ENCODE measurements at places on chromosomes 1 and 21.

GRCh38 chr21:40680311-40680710, 166.6 kb downstream of the DSCAM start:
- DNase-seq = no peak

- DNase-seq = peak; percentile 61
Observed at GRCh38 chr1:247294282-247294681, 37.4 kb downstream of the ZNF496 start.

- no peak for DNase-seq
Observed at GRCh38 chr1:22567197-22567596, 3.9 kb downstream of the EPHA8 start.

- DNase-seq = no peak
Observed at GRCh38 chr1:54297596-54298283, 97.8 kb downstream of the MRPL37 start.

DNA sequence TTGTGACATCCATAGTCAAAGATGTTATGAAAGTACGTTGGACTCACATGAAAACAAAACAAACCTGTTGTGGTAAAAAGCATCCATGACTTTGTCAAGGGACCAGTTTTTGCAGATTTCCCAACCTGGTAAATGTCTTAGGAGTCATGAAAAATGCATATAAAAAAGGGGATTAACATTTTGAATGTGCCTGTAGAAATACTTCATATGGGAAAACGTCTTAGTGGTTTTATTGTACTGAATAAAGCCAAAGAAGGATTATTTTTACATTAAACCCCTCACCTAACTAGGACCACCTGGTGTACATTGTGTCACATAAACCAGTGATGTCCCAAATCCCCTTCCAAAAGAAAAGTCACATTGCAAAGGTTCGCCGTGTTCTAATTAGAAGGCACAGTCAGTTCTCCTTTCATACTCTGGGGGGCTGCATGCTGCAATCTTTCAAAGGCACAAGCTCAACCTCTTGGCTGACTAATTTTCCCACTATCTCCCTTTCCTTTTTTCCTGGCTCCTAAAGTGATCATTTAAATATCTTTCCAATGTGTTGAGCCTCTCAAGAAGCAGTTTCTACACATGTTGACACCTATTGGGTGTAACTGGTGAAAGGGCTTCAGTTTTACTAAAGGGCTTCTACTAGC, 119.8 kb upstream of the SPAG17 start:
- DNase-seq = peak; percentile 20

- DNase-seq = no peak
Observed at GRCh38 chr1:73100216-73100615, 817.9 kb upstream of the NEGR1 start.

DNA sequence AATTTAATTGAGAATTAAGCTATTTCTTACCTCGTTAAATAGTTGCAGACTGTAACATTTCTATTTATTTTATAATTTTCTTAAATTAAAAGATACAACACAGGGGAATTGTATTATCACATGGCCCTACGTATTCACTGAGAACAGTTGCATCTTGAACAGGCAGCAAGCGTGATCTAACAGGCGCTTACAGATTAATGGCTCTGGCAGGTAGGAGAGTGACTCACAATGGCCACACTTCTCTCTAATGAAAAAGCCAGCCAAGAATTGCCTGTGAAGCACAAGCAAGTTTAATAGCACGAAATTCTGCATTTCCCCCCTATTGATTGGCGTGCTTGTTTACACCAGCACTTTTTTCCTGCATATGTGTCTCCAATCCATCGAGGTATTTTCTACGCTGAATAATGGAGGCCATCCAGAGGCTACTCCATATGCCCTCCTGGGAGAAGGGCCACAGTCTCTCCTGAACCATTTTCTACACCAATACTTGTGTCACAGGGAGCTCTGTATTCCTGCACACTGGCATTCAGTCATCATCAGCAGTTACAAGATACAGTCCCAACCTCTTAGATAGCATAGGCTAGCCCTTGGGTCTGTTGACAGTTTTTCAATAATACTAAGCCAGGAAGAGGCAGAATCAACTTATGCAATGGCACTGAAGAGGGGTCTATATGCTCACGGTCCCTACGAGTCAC, 150.6 kb upstream of the PLD5 start:
- DNase-seq = no peak

Data from A172 (cell line).